ENCODE measurements at places on chromosomes 3 and 15. TPM values are rescaled to one million over a fixed set of nuclear protein-coding genes. Genes with fewer than 3 reads are reported as not detected.

The CYP1A2 gene
- total RNA-seq: not detected

The SLC7A14 gene
- total RNA-seq: 0.83 TPM

The PDCD10 gene
- total RNA-seq: 53.9 TPM

The SH2D7 gene
- total RNA-seq: not detected

The RARB gene
- total RNA-seq: 10.2 TPM

The BLM gene
- 1.2 TPM for total RNA-seq

The HTR3E gene
- total RNA-seq: not detected

The GOLGA8N gene
- total RNA-seq: 6.8 TPM

The FAM107A gene
- total RNA-seq: 0.07 TPM

The C15orf61 gene
- 2.5 TPM for total RNA-seq

The EXD1 gene
- total RNA-seq: not detected

The PLSCR5 gene
- not detected for total RNA-seq

The MKRN3 gene
- total RNA-seq: 0.43 TPM

Measured in smooth muscle cell of the pulmonary artery (primary cell).